Endothelial cell of umbilical vein (primary cell): ENCODE measurements at places on chromosomes 7 and 10. TPM values are rescaled to one million over a fixed set of nuclear protein-coding genes. Genes with fewer than 3 reads are reported as not detected.

TUBB8 gene
- not detected in 2 replicates for total RNA-seq

GFRA1 gene
- 0.88 and 0.95 TPM in 2 replicates for total RNA-seq

PON1 gene
- total RNA-seq, result not detected in 2 replicates

MALSU1 gene
- 58.4 and 62.6 TPM in 2 replicates for total RNA-seq

GPR37 gene
- total RNA-seq, result 2.1 and 2.2 TPM in 2 replicates

DPCD gene
- 21.3 and 25.3 TPM in 2 replicates for total RNA-seq

PON2 gene
- 125 and 134 TPM in 2 replicates for total RNA-seq

PNLIPRP1 gene
- total RNA-seq, result not detected in 2 replicates

GPR26 gene
- not detected in 2 replicates for total RNA-seq

LIPF gene
- total RNA-seq, result not detected in 2 replicates

PILRA gene
- 0.53 and 1.3 TPM in 2 replicates for total RNA-seq

SPDYE16 gene
- 0.22 TPM in 1 of 2 replicates, not detected in the other for total RNA-seq

OLAH gene
- 0.48 and 0.51 TPM in 2 replicates for total RNA-seq

UNC5B gene
- total RNA-seq, result 2.5 and 5.4 TPM in 2 replicates

DNAJC30 gene
- total RNA-seq, result 10.4 and 11.9 TPM in 2 replicates

WBP1L gene
- total RNA-seq, result 43.6 and 46.0 TPM in 2 replicates
